Effector memory CD8-positive, alpha-beta T cell (primary cell): ENCODE measurements at places on chromosomes 11 and 22.

DNA sequence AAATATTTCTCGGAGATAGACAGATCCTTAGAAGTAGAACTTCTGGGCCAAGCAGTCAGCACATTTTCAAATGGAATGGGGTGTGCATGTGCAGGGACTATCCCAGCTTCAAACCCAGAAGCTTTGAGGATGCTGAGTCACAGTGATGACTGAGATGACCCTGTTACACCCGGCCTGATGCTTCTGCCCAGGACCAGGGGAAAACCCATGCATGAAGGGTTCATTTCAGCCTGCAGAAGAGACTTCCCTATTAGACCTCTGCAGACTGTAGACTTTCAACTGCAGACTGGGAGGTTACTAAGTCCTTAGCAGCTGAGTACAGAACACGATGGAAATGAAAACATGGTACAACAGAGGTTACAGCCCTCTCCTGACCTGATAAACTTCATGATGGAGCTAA lies 3.6 kb upstream of the OR2AT4 start:
- H3K27ac ChIP-seq: no peak overlapping the region
- no peaks in the 10 kb centered on the region for H3K36me3 ChIP-seq
- no peak for DNase-seq
- H3K4me3 ChIP-seq: no peak overlapping the region
- peaks cover 72% of the 10 kb centered on the region for H3K27me3 ChIP-seq
- H3K4me1 ChIP-seq: no peaks in the 10 kb centered on the region

DNA sequence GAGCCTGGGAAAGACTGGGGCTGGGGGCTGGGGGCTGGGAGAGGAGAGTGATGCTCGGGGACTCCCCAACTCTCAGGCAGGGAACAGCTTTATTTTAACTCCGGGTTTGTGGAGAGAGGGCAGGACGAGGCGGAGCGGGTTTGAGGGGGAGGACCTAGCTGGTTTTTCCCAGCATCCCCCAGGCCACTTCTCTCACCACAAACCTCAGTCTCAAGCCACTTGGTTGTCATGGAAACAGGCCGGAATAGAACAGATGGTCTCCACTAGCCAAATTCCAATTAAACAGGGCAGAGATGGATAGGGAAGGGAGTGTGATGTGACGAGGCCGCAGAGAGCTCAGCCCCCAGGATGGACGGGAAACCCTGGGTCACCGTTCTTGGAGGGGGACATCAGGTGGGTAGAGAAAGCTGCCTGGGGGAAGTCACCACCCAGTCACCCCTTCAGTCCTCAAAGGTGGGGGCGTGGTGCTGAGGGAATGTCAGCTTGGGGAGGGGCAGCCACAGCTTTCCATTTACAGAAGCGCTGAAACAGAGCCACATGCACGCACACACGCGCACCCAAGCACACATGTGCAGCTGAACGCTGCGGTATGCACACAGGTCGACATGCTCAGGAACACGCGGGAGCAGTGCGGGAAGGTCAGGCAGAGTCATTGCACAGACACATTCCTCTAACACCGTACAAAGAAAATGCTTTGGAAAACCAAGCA lies 19.2 kb downstream of the NECTIN1 start:
- H3K4me1 ChIP-seq: peaks cover 15% of the 10 kb centered on the region
- H3K4me3 ChIP-seq: no peak overlapping the region
- DNase-seq: no peak
- no peak overlapping the region for H3K27ac ChIP-seq

DNA sequence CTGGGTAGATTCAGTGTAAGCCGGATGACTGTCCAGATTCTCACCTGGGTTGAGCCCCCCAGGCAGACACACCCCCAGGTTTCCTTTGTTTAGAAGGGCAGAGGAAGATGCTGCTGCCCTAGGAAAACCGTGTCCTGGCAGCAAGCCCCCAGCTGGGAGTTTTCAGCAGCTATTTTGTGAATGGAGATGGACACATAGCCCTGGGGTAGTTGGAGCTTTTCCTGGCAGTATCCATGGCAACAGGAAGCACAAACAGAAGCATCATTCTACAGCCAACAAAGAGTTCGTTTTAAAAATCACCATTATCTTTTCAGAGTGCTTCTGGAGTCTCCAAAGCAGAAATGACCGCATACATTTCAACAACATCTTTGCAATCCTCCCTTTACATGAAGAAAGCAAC lies 245.5 kb downstream of the BRD1 start:
- H3K36me3 ChIP-seq: no peaks in the 10 kb centered on the region
- no peak overlapping the region for H3K27ac ChIP-seq
- H3K4me1 ChIP-seq: no peaks in the 10 kb centered on the region
- H3K4me3 ChIP-seq: no peak overlapping the region
- H3K27me3 ChIP-seq: no peaks in the 10 kb centered on the region

DNA sequence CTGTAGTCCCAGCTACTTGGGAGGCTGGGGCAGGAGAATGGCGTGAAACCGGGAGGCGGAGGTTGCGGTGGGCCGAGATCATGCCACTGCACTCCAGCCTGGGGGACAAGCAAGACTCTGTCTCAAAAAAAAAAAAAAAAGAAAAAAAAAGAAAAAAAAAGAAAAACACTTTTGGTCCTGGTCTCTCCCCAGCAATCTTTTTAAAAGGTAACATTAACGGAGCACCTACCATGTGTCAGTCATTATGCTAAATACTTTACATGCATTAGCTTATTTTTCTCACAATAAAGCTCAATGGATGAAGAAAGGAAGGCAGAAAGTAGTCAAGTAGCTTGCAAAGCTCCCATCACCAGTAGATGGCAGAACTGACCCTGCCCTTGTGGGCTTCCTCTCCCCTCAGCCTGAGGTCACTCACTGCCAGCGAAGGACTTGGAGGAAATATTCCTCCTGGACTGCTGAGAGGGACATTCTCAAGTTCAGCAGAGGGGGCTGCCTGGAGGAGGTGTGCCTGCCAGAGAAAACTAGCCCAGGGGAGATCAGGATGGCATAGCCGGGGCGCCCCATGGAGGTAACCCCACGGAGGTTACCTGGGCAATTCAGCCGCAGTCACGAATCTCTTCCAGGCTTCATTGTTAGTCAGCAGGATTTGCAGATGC lies 15.5 kb downstream of the APOL3 start:
- peak overlapping the region; percentile 86 for H3K27ac ChIP-seq
- peak overlapping the region; percentile 17 for H3K4me3 ChIP-seq
- no peaks in the 10 kb centered on the region for H3K27me3 ChIP-seq
- peaks cover 21% of the 10 kb centered on the region for H3K4me1 ChIP-seq
- H3K36me3 ChIP-seq: peaks cover 97% of the 10 kb centered on the region
- no peak for DNase-seq

DNA sequence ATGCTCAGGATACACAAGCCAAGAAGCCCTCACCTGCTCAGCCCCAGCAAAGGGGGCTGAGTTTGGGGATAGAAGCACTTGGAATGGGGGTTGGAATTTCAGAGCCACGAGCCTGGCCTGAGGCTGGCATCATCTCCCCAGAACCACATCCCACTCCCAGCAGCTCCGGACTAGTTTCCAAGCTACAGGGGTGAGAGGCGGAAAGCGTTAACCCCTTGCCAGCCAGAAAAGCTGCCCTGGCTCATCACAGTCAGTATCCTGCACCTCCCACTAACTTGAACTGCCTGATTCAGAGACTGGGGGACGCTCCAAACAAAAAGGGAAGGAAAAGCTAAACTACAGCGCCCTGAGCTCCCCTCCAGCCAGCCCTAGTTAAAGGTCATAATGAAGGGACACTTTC lies 19.0 kb upstream of the CHST1 start:
- H3K4me3 ChIP-seq: no peak overlapping the region
- H3K36me3 ChIP-seq: no peaks in the 10 kb centered on the region
- no peak for DNase-seq
- no peaks in the 10 kb centered on the region for H3K4me1 ChIP-seq
- H3K27ac ChIP-seq: no peak overlapping the region
